ENCODE measurements at places on chromosomes 13 and 19.
A peak's percentile ranks its signal among the peaks of the same experiment; 100 is the strongest.

DNA sequence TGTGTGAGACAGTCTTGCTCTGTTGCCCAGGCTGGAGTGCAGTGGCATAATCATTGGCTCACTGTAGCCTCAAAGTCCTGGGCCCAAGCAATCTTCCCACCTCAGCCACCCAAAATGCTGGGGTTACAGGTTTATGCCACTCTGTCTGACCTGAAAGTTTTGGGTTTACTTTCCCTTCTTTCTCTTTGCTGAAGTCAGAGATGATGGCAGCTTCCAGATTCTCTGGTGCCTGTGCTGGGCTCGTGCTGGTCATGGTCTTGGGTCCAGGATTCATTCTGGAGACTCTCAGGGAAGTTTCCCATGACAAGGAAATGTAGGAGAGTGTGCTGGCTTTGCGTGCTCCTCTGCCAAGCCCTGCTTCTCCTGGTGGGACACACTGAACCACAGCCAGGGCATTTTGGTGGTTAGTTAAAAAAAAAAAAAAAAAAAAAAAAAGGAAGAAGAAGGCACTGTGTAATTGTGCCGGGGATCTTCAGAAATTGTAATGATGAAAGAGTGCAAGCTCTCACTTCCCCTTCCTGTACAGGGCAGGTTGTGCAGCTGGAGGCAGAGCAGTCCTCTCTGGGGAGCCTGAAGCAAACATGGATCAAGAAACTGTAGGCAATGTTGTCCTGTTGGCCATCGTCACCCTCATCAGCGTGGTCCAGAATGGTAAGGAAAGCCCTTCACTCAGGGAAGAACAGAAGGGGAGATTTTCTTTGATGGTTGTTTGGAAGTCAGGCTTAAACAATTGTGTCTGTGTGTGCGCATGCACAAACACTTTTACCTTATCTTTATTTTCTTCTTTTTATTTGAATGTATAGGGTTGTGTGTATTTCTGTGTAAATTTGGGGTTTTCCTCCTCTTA, at the start of gene ALOX5AP:
Gene ALOX5AP (plus strand): TSS at position 519 of the 847 bp plus-strand sequence. CDS start 63 bp downstream, at position 582.
- no peak for DNase-seq

DNA sequence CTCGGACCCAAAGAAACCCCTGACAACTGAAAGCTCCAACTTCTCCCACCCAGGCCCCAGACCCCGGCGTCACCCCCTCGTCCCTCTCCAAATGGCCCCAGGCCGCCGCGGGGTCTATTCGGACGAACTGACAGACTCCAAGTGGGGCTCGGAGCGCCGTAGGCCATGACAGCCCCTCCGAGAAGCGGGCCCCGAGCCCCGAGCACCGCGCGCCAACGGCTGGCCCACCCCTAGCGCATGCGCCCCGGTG, 360 bp downstream of the DDX39A start:
- DNase-seq: peak; percentile 81

DNA sequence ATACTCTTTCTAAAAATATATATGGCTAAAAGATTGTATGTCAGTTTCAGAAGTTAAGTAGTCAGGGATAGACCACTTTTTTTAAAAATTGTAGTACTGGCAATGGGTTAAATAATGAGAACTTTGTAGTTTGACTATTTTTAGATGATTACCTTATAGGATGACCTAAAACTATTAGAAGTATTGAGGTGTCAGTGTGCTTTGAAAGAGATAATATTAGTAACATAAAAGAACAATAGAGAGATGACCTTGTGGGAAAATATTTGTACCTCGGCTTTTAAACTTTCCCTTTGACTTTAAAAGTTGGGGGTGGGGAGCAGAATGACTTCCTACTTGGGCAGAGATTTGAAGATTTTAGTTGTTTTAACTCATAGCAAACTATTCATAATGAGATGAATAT, 48.3 kb downstream of the SLAIN1 start:
- no peak for DNase-seq

DNA sequence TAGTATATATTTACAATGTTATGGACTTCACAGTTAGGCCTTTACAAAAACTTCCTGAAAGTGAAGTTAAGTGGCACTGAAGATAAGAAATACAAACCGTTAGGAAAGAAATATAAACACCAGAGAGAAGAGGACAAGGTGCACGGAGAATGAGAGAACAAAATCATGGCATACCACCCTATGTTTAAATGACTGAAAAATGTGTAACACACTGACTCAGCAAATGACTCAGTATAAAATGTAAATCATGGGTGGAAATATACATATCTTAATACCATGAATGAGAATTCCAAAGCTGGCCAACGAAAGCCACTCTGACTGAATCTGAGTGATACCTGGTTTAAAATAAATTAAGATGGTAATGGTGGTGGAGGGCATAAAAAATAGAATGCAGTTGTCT, 260.8 kb downstream of the DNAJC15 start:
- no peak for DNase-seq

GRCh38 chr13:45713721-45714120, 11.6 kb downstream of the CBY2 start:
- DNase-seq: no peak

- no peak for DNase-seq
Observed at GRCh38 chr13:31394506-31394905, 194.7 kb downstream of the B3GLCT start.

DNA sequence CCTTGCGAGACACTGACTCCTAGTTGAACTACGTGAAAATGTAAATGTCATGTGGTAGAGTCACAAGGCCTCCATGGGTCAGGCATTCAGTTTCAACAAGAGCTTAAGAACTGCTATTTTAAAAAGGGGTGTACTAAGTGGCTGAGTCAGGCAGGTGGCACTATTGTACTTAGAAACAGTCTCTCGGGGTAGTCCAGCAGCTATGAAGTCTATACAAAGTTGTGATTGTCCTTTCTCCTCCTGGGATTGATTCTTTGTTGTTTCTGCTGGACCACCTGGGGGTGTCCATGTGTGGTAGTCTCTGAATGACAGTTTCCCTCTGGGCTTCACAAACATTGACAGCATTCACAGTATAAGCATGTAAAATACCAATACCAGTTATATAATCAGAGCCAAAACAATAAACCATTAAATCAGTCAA, 33.0 kb downstream of the UGGT2 start:
- no peak for DNase-seq

DNA sequence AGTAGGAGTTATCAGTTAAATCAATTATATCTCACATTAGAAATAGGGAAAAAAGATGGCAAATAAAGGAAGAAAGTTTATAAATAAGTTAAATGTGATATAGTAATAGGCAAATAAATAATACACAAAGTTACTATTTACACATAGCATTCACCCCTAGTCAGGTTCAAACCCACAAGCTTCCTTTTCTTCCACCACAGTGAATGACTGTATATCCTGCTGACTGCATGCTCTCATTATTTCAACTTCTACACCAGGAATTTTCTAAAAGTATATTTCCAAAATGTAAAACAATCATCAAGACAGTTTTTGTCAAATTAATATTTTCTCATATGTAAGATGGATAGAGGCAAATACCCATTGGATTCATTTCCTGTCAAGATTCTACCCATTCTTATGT, 548.6 kb upstream of the SLITRK5 start:
- no peak for DNase-seq

DNA sequence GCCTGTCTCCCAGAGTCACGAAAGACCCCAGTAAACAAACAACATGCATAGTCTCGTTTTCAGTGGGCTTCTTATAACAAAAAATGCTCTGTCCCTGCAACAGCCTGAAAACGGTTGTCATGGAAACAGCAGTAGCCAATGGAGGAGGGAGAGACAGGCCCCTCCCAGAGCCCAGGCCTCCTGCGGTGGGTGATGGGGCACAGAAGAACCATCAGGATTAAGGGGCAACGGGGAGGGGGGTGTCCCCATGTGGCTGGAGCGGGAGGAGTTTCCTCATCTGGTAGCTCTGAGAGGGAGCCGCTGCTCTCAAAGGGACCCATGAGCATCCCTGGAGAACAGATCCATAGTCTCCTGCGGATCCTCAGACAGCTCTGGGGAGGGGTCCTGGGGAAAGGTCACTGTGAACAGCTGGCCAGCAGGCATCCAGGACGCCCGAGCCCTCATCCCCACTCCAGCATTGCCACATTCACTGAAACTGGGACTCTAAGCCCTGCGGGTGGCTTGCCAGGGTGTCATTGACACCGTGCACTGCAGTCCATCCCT, 37.5 kb upstream of the PNMA8B start:
- no peak for DNase-seq

GRCh38 chr13:87684850-87685742, 13.9 kb downstream of the SLITRK5 start:
- DNase-seq: no peak

DNA sequence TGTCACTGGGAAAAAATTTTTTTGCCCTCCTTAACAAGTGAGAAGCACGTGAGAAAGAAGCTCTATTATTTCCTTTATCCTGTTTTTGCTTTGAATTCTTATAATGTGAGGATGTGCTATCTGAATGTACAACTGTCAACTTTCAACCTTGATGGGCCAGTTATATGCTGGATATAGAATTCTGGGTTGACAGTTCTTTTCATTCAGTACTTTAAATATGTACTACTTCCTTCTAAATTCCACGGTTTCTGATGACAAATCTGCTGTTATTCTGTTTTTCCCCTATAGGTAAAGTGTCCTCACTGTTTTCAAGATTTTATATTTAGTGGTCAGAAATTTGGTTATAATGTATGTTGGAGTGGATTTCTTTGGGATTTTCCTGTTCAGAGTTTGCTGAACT, 29.9 kb downstream of the ZDHHC20 start:
- no peak for DNase-seq

- DNase-seq: no peak
Observed at GRCh38 chr13:113097651-113098050, 7.9 kb upstream of the F7 start.

DNA sequence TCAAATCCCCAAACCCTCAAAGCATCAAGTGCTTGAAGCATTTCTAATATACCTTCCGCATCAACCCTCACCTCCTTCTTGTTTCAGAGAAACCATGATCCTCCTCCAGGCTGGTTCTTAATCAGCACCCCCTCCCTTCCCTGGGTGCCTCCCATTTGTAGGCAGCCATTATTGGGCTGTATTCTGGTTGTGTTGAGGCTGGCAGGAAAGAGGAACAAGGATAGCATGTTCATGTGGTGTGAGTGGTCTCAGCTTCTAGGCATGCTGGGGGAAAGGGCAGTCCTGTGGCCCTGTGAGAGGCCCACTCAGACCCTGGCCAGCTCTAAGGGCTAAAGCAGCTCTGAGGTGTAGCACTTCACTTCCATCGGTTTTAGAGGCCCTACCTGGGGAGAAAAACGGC, 18.9 kb upstream of the TRIM13 start:
- DNase-seq: no peak

DNA sequence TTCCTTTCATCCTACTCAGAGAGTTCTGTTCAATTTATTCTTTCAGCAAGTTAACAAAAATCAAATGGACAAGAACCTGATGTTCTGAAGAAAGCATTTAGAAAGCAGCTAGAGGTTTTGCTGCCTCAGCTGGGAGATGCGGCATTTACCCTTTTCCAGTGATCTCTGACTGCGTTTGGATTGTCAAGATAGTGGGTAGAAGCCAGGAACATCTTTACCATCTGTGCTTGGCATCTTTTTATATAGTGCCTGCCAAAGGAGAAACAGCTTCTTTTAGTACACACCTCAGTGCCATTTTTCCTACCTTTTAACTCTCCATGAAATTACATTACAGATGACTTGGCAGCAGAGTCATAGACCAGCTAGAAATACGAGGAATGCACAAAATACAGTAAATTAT, 680.8 kb downstream of the SLITRK1 start:
- DNase-seq: no peak

DNA sequence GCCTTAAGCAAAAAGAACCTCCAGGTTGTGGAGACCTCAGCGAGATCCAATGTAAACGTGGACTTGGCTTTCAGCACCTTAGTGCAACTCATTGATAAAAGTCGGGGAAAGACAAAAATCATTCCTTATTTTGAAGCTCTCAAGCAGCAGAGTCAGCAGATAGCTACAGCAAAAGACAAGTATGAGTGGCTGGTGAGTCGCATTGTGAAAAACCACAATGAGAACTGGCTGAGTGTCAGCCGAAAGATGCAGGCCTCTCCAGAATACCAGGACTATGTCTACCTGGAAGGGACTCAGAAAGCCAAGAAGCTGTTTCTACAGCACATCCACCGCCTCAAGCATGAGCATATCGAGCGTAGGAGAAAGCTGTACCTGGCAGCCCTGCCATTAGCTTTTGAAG, 58.5 kb downstream of the ARHGAP35 start:
- DNase-seq: peak; percentile 13

GRCh38 chr19:37953171-37953917, 46.3 kb downstream of the SIPA1L3 start:
- DNase-seq: no peak

GRCh38 chr13:44906230-44906629, 83.0 kb downstream of the NUFIP1 start:
- DNase-seq: no peak

DNA sequence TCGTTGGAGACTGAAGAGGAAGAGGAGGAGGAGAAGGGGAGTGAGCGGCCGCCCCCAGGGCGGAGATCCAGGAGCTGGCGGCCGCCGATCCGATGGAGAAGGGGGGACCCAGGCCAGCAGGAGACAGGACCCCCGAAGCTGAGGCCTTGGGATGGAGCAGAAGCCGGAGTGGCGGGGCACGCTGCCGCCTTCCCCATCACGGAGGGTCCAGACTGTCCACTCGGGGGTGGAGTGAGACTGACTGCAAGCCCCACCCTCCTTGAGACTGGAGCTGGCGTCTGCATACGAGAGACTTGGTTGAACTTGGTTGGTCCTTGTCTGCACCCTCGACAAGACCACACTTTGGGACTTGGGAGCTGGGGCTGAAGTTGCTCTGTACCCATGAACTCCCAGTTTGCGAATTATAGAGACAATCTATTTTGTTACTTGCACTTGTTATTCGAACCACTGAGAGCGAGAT, 1.8 kb downstream of the GADD45B start:
- no peak for DNase-seq

DNA sequence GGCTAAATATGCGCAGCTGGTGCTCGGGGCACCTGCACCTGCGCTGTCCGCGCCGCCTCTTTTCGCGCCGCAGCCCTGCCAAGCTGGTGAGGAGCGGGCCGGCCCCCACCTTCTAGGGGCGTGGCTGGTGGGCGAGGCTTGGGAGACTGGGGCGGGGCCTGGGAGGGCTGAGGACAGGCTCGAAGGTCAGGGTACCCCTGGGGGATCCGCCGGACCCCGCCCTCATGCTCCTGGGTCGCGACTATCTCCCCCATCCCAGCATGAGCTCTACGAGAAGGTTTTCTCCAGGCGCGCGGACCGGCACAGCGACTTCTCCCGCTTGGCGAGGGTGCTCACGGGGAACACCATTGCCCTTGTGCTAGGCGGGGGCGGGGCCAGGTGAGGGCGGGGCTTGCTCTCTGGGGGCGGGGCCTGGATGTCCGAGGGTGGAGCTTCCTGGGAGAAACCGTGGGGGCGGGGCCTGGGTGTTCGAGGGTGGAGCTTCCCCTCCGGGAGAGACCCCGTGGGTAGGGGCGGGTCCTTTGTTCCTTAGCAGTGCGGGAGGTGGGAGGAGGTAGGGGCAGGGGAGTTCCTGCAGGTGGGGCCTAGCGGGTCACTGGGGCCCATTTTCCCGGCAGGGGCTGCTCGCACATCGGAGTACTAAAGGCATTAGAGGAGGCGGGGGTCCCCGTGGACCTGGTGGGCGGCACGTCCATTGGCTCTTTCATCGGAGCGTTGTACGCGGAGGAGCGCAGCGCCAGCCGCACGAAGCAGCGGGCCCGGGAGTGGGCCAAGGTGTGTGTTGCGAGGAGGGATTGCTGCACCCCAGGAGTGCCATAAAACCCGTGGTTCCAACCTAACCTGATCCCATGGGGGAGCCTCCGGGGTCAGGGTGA, 19.7 kb downstream of the PNPLA6 start:
- peak; percentile 45 for DNase-seq
